ENCODE measurements at places on chromosomes 13 and 19. TPM values are rescaled to one million over a fixed set of nuclear protein-coding genes. Genes with fewer than 3 reads are reported as not detected.

DNA sequence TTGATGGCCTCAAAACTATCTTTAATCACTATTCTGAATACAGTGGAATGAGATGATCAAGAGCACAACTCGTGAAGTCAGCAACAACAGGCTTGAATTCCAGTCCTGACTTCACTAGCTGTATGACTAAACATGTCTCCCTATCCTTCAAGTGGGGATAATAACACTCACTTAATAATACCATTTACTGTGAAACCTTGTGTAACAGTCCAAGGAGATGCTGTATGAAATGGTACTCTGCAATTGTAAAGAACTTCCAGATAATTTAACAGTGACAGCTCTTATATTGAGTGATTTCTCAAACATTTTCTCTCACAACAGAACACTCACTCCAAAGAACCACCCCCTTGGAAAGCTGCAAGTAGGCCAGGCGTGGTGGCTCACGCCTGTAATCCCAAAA, 823.1 kb downstream of the DIAPH3 start:
- no peak for DNase-seq

- peak; percentile 67 for DNase-seq
These were observed 87.1 kb upstream of the STK24 start for GRCh38 chr13:98664047-98664446.

DNA sequence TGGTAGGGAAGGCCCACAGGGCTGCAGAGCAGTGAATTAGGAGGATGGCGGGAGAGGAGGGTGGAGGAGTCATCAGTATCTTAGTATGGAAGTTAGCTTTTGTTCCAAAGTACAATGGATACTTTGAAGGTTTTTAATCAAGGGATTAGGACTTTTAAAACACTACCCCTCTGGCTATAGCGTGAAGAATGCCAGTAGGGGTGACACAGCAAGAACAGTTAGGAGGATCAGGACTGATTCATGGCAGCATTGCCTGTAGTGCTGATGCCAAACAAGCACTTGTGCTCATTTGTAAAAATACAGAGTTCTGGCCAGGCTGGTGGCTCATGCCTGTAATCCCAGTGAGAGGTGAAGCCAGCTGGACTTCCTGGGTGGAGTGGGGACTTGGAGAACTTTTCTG, 46.2 kb downstream of the SKA3 start:
- DNase-seq: no peak

GRCh38 chr19:51440846-51441409, 17.3 kb downstream of the SIGLEC8 start:
- peak; percentile 83 for DNase-seq

- no peak for DNase-seq
These were observed 35.0 kb upstream of the RBM26 start for GRCh38 chr13:79440958-79441528.

DNA sequence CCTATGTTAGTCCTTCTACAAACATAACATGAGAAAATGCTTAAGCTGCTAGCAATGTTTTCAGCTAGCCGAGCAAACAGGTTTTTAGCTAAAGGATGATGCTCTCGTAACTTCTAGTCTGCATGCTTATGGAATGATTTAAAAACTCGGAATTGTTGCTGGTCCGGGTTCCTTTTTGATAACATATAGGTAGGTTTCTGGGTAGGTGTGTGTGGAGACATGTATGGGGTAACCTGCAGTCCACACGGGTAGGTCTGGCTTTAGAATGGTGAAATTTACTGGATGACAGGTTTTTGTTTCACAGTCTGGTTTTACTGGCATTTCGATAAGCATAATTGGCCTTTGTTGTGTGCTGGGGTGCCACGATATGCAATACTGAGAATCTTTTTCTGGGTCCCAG, 4.4 kb downstream of the ZNF813 start:
- no peak for DNase-seq

GRCh38 chr13:53064731-53065130, 36.1 kb downstream of the OLFM4 start:
- no peak for DNase-seq

- DNase-seq: no peak
These were observed 23.9 kb upstream of the CXCL17 start for GRCh38 chr19:42466521-42467182.

- DNase-seq: no peak
These were observed 290.8 kb downstream of the SHISA2 start for GRCh38 chr13:25761041-25761440.

DNA sequence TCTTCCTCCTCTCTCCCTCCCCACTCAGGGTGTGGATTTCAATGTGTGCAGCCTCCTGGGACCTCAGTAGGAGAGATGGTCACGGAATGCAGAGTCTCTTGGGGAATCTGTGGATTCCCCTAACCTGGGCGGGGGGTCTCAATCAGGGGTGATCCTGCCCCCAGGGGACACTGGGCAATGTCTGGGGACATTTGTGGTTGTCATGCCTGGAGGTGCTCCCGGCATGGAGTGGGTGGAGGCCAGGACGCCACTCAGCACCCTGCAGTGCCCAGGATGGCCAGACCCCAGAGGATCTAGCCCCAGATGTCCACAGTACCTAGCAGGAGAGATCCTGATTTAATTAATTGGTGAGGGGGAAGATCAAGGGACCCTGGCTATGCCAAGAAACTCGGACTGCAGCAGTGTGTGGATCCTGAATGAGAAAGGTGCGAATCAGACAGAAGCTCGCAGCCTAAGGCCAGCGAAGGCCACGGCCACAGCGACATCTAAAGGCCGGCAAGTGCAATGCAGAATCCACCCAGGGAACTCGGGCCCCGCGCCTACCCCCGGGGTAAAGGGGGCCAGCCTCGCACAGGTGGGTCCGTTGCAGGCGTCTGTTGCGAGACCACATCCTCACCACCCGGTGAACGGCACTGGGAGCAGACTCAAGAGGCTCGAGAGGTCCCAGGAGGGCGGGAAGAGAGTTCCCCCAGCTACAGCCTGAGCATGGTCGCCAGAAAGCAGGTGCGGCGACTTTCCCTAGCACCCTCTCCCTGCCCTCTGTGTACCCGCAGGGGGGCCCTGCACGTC, 88.8 kb downstream of the GNG7 start:
- DNase-seq: no peak

- DNase-seq: no peak
These were observed 12.3 kb downstream of the TMEM38A start for GRCh38 chr19:16673231-16673630.

Gene ZNF441
- 10.1 TPM for total RNA-seq

Gene ITGBL1
- not detected for total RNA-seq

Gene UGGT2
- total RNA-seq: not detected

Gene ONECUT3
- not detected for total RNA-seq

Gene NDFIP2
- 107 TPM for total RNA-seq

Gene SPACA6
- 9.3 TPM for total RNA-seq

Gene AMER2
- not detected for total RNA-seq

Gene CEACAM7
- not detected for total RNA-seq

Gene PSG4
- total RNA-seq: 0.51 TPM

Gene SOHLH2
- not detected for total RNA-seq

Gene ZNF439
- 11.2 TPM for total RNA-seq

Measured in activated naive CD4-positive, alpha-beta T cell treated with anti-CD3 and anti-CD28 coated beads, Interleukin-2, amount 50 U/mL, for 72 hours (primary cell).